ENCODE measurements at places on chromosomes 4 and X.

DNA sequence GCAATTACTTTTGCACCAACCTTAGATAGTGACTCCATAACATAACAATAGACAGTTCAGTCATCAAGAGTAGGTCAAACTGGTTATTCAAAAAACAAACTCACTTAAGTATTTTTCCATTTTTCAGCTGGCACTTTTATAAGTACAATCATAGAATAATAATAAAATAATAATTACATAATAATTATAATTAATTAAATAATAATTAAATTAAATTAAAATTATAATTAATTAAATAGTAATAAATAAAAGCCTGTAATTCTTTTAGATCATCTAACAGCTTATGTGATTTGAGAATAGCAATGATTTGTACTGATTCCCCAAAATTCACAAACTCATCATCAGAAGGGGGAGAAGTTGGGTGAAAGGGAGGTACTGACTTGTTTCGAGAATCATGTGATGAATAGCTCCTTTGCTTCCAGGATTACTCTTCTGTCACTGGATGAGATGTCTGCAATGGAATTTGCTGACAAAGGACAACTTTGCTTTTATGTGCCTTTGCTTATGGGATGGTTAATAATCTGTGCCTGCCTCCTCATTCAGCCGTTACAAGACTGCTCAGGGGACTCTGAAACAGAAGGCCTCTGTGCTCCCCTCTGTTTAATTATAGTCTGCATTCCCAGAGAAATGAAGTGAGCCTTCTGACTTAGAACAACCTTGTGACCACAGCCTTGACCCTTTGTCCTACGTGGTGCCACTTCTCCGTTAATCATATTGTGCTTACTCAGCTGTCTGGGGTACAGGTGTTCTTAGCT lies 104.8 kb upstream of the ENPEP start:
- no peak for DNase-seq

DNA sequence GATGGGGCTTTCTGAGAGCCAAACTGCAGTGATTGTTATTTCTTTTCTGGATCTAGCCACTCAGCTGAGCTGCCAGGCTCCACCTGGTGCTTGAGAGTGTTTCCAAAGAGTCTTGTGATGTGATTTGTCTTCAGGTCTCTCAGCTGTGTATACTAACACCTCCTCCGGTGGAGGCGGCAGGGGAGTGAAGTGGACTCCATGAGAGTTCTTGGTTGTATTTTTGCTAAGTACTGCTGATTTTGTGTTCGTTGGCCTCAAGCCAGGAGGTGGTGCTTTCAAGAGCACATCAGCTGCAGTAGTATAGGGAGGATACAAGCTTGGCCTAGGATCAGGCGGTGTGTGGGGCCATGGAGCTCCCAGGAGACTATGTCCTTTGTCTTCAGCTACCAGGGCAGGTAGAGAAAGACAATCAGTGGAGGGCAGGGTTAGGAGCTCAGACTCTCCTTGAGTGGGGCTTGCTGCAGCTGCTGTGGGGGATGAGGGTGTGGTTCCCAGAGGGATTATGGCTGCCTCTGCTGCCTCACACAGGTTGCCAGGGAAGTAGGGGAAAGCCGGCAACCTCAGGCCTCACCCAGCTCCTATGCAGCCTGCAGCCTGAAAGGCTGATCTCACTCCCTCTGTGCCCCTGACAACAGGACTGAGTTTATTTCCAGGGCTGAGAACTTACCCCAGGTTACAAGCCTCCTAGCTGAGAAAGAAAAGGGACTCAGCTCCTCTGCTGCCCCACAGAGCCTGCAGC lies 62.4 kb downstream of the NPFFR2 start:
- no peak for DNase-seq

DNA sequence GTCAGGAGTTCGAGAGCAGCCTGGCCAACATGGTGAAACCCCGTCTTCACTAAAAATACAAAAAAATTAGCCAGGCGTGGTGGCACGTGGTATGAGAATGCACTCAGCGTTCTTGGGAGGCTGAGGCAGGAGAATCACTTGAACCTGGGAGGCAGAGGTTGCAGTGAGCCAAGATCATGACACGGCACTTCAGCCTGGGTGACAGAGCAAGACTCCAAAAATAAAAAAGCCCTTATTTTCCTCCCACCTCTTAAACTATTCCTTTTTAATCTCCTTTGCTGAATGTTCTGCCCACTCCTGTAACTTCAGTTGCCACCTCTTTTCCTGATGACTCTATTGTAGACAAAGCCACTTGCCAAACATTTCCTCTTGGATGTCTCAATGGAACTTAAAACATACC lies 72.6 kb downstream of the TAF1 start:
- no peak for DNase-seq

DNA sequence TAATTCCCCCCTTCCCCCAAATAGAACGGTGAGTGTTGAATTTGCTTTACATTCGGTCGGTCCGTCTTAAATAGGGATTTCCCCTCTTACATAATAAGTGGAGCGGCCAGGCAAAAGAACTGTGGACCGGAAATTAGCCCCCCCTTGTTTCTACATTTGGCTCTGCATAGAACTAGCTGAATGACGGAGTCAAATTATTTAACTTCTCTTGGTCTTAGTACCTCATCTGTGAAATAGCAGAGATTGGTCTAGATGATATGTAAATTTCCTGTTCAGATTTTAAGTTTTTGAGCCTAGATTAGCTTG lies 1.3 kb downstream of the SPATA18 start:
- no peak for DNase-seq

DNA sequence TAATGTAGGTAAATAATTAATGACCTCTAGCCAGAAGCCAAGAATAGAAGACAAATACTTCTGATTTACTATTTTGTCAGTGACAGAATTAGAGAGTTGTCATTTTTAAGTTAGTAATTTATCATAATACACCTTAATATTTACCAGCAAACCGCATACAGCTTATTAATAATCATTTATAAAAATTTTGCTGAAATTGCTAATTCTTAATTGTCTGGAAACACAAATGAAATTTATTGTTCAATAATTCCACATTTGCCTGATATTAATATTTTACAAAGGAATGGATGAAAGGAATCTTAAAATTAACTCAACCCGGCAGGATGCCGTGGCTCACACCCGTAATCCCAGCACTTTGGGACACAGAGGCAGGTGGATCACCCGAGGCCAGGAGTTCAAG lies 44.7 kb downstream of the PROM1 start:
- DNase-seq: no peak

GRCh38 chr4:91471280-91471679 lies 832.5 kb upstream of the GRID2 start:
- DNase-seq: no peak

GRCh38 chr4:175542786-175543185 lies 269.3 kb downstream of the GPM6A start:
- DNase-seq: no peak

DNA sequence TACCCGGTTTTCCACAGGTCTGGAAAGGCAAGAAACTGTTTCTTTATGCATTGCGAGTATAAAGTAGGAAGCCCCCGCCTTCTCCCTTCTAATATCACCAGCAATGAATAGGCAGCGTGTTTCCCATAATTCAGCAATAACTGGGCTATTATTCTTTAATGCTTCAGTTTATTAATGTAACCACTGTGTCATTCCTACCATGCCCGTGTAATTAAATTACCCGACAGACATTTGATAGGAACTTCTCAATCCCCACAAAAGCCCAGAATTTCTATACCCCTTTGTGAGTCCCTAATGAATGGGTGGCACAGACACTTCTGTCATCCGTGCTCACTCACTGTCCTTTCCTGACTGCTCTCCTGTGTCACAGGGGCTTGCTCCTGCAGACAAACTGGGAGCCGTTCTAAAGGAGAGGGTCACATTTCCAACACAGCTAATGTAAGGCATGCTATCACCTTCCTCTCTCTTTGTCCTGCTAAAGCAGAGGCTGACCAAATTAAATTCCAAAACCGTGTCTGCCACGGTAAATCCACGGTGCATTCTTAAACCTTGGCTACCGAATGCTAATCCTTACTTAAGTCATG lies 108.5 kb upstream of the MID1 start:
- no peak for DNase-seq

DNA sequence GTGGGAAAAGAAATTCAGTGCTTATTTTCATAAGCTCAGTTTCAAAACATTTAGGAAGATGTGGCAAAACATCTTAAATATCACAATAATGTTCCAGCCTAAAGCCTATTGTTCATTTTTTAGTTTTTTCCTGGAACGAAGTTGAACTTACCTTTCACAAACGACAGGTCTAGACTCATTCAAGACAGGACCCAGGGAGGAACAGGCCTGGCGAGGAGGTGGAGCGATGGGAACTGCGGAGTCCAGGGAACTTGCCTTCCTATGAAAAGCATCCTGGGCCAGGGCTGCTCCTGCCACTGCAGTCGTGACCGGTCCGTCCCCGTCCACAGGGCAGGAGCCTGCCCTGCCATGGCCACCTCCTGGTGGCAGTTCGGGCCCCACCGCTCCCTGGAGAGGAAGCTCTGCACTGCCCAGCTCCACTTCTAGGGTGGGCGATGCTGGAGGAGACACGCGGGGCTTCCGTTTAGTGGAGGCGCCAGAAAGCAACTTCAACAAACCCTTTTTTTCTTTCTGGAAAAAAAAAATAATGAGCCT lies 96.7 kb upstream of the CBR4 start:
- DNase-seq: no peak

GRCh38 chr4:108991551-108992328 lies 228.9 kb upstream of the ETNPPL start:
- no peak for DNase-seq

DNA sequence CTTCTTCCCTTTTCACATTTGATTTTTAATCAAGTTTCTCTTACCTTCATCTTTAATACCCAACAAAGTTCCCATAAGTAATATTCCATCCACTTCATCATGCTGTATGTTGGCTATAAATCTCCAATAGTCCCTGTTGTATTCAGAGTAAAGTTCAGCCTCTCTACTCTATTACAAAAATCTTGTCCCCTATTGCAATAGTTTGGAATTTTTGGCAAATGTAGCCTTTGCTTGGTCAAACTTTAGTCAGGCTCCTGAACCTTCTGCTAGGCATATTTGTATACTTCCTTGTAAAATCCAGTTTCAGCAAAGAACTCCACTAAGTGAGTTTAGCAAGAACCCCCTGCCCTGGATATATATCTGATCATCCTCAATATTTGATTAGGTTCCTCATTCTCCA lies 54.0 kb upstream of the PACRGL start:
- DNase-seq: no peak

GRCh38 chrX:420496-421223 lies 34.0 kb upstream of the PPP2R3B start:
- no peak for DNase-seq

DNA sequence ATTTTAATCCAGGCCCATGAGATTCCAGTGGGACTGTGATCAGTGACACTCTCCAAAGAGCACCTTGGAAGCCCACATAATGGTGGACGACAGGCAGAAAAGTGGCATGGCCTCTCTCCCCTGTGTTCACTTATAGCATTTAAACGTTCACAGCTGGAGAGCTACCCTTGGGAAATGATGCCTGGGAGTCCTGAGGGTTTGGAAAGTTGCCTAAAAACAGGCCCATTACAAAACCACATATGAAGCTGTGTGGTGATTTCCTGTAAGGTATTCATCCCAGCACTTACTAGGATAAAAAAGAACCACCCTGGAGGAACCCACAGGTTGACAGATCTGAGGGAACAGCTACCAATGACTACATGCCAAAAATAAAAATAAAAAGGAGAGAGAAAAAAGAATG lies 193.2 kb downstream of the RASL11B start:
- no peak for DNase-seq

DNA sequence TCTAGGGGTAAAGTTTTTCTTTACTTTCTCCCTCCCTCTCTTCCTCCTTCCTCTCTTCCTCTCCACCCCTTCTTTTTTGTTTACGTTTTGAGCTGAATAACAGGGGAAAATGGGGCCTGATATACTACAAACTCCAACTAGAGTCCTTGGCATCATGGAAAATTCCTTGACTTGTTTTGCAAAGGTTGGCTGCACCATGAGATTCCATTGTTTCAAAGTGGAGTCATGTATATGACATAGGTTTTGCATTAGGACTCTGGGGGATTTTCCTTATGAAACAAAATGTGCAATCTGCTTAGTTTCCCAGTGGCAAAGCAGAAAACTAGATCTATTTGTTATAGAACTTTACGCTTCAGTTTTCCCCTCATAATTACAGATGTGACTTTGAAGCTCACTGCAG lies 233.5 kb upstream of the PGRMC2 start:
- no peak for DNase-seq

DNA sequence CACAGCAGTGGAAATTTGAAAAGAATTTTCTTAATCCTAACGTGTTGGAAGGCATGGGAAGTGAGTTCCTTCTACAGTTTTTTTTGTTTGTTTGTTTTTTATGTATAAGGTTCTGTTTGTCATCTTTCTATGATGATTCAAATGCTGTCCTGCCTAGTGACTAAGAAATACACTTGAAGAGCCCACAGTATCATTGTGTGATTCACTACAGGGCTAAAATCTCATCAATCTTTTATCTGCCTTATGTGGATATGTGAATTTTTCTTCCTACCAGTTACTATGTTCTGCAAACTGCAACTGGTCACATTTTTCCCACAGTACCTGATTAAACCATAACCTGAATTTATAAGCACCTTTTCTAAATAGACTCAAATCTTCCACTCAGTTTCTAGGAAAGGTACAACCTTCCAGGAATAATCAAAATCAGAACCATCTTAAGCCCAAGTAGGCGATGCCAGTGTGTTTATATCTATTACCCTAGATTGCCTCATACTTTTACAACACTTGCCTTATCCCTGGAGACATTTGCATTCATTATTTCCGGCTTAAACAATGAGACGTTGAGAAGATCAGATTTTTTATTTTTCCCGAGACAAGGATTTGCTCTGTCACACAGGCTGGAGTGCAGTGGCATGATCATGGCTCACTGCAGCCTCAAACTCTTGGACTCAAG lies 214.6 kb upstream of the GALNT7 start:
- no peak for DNase-seq

- no peak for DNase-seq
Observed at GRCh38 chr4:52780206-52780605, 29.0 kb upstream of the ERVMER34-1 start.

- no peak for DNase-seq
Observed at GRCh38 chr4:174686826-174687225, 142.2 kb downstream of the GLRA3 start.

DNA sequence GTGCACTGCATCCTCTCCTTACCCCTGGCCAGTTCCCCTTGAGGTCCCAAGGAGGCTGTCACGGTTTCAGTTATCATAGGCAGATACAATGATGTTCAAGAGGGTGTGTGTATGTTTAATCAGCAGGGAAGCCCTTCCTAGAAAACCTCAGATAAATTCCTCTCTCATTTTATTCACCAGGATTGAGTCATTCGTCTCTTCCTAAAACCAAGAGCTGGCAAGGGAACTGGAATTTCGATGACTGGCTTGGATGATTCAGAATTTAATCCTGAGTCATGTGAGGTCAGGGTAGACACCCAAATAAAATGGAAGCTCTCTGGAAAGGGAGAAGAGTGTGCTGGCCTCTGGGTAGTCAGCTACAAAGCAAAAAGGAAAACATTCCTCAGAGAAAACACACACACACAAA lies 106.2 kb upstream of the RAPGEF2 start:
- no peak for DNase-seq

GRCh38 chr4:174674305-174674840 lies 152.1 kb upstream of the HPGD start:
- DNase-seq: no peak

DNA sequence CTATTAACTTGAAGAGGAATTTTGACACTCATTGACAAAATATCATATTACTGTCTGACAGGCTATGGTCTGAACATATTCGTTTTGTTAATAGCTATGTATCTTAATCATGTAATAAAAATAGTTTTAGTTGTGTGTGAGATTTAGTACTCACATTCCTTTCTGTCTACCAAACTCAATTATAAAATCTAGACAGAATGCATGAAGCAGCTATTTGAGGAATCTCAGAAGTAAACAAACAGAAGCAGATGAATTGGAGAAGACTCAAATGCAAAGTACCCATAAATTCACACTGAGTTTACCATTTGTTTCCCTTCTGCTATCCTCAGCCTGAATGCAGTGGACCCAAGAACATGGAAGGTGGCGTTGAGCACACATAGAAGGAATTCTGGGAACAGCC lies 841.6 kb upstream of the AADAT start:
- no peak for DNase-seq

Measured in activated CD8-positive, alpha-beta T cell treated with anti-CD3 and anti-CD28 coated beads for 36 hours (primary cell).